Thoracic aorta (tissue), 2 donors: ENCODE measurements at places on chromosomes 1 and 21.

GRCh38 chr21:29504751-29505321 lies 206.1 kb downstream of the BACH1 start:
- no peak for DNase-seq

DNA sequence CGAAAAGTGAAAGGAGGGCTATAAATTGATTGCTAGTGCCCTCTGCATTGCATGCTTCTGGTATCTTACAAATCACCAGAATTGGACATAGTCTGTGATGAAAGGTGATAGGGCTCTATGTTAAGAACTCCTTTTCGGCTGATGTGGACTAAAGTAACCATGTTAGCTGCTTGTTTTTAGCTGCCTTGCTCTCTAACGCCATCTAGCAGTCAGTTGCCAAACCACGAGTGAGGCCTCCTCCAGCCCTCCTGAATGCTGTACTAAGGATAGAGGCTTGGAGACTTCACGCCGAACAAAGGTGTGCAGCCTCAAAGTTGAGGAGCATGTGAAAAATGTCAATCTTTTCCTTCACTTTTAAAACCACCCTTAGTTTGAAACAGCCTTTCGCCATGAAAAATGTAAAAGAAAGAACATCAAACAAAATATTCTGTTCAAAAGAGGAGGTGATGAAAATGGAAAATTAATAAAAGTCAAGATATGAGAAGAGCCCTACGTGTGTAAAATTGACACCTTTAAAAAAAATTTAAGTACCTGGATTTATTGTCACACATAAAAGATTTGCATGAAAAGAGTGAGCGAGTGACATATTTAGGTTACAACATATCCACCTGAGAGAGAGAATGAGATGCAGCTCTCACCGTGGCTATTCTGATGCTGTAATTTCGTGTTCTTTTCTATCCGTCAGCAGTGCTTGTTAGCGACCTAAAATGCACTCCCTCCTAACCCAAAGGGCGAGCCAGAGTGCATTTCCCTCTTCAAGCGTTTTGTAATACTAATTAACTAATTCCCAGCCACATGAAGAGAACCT lies 8.1 kb downstream of the LRRC53 start:
- no peak for DNase-seq

GRCh38 chr1:94755675-94756074 lies 64.5 kb upstream of the SLC44A3 start:
- DNase-seq = no peak

GRCh38 chr1:67468066-67468718 lies 38.0 kb upstream of the SERBP1 start:
- no peak for DNase-seq

- peak; percentile 13 for DNase-seq
These were observed 6.7 kb upstream of the FAM167B start for GRCh38 chr1:32240140-32240951.

GRCh38 chr1:197096137-197096536 lies 29.1 kb upstream of the F13B start:
- no peak for DNase-seq
